Natural killer cell treated with Interleukin-12 subunit alpha and Interleukin-12 subunit beta and Interleukin-15 and Interleukin-18, amount 100 ng/mL, for 72 hours (primary cell): ENCODE measurements at places on chromosomes 2 and 18.

- DNase-seq = no peak
Measured at GRCh38 chr2:38201784-38202183, 125.8 kb upstream of the CYP1B1 start.

DNA sequence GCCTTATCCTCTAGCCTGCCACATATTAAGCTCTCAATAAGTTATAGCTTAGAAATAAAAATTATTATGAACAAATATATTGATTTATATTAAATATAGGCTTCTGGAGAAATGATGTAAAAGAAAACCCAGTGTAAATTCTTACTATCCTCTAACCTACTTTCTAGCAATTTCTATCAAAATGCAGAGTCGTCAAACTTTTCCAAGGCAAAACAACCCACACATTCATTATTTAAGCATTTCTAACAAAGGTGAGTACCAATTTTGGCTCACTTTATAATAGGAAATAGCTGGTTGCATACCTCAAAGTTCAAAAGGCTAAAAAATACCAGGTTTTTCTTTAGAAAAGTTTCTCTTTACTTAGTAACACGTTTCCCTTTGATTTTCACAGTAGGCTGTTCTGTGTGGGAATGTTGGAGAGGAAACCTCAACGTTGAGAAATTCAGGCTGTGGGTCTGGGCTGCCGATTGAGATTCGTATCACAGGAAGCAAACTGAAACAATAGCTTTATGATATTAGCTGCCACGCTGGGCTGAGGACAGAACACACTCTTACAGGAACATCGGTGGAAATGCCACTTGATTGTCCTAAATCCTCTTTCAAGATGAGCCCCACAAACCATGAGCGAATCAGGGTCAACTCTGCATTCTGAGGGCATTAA lies 53.0 kb downstream of the EPAS1 start:
- DNase-seq = no peak

GRCh38 chr2:118310681-118311429 lies 222.6 kb downstream of the INSIG2 start:
- no peak for DNase-seq

DNA sequence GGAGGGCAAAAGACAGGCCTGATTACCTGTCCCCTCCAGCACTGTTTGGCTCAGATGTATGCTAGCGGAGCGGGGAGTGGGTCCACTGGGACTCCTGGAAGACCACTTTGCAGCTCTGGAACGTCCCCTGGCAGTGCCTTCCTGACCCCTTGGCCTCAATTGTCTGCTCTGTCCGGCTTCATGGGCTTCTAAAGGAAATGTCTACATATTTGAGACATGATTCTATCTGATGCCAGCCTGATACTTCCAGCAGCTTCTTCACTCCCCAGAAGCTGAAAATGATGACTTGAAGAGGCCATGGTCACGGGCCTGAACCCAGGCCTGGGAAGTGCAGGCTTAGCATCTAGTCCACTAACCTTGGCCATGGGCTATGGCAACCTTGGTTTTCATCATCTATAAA lies 112.1 kb downstream of the ACAA2 start:
- no peak for DNase-seq

GRCh38 chr2:170088776-170089175 lies 89.2 kb upstream of the MYO3B start:
- no peak for DNase-seq

DNA sequence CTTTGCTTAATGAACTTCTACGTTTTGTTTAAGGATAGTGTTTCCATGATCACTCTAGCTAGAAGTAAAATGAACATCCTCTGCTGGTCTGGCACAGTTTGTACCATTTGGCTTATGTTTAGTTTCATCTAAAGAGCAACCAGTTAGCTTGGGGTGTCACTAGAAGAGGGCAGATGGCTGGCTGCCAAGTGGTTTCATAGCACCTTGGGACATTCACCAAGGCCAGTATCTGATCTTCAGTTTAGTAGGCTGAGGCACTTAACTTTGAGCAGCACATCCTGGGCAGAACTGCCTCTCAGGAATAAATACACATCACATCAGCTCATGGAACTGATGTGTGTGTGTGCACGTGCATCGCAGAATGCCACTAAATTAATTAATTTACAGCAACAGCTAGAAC lies 68.4 kb downstream of the NXPH2 start:
- DNase-seq = no peak

DNA sequence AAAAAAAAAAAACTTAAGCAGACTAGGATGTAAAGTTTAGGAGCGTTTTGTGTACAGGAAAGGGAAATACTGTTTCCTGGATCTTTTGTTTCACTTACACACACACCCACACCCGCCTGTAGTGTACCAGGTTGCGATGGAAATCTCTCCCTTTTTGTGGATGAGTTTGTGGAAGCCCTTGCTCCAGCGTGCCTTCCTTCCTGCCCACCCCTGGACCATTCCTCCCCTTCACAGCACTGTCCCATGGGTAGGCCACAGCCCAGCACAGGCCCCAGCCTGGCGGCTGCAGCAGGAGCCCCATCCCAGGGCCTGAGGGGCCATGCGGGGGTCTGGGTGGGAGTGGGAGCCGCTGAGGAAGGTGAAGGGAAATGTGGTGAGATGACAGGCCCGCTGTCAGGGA lies 15.1 kb downstream of the MALL start:
- no peak for DNase-seq

- DNase-seq = no peak
Measured at GRCh38 chr2:224671731-224672130, 44.4 kb downstream of the CCDC195 start.

DNA sequence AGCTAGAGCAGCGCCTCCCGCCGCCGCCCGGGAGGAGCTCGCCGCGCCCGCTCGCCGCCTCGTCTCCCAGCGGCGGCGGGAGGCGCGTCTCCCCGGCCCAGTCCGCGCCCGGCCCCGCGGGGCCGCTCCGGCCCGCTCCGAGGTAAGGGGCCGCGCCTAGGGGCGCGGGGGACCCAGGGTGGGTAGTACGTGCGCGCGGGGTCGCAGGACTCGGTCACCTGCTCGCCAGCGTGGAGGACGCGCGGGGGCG lies 259 bp downstream of the NPAS2 start:
- DNase-seq = no peak

DNA sequence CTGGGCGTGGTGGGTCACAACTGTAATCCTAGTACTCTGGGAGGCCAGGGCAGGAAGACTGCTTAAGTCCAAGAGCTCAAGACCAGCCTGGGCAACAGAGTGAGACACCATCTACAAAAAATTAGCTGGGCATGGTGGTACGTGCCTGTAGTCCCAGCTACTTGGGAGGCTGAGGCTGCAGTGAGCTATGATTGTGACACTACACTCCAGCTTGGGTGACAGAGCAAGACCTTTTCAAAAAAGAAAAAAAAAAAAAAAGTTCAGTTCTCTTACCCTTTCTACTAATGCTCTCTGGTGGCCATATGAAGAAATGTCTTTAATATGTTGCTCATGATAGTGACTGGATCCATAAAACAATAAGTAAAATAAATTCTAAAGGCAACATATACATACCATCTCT lies 14.9 kb downstream of the TYW5 start:
- DNase-seq = no peak
